ENCODE measurements at places on chromosomes 6 and 20.
A peak's percentile ranks its signal among the peaks of the same experiment; 100 is the strongest.

- no peaks in the 10 kb centered on the region for H3K27me3 ChIP-seq
- peaks cover 25% of the 10 kb centered on the region for H3K4me1 ChIP-seq
- peak overlapping the region; percentile 94 for H3K4me3 ChIP-seq
- H3K27ac ChIP-seq: peak overlapping the region; percentile 97
- DNase-seq: peak; percentile 99
Observed at GRCh38 chr6:142946181-142946923, 1.4 kb upstream of the HIVEP2 start.

- peaks cover 17% of the 10 kb centered on the region for H3K4me1 ChIP-seq
- no peaks in the 10 kb centered on the region for H3K36me3 ChIP-seq
- H3K27ac ChIP-seq: no peak overlapping the region
- H3K27me3 ChIP-seq: no peaks in the 10 kb centered on the region
Observed at GRCh38 chr6:143598466-143599080, 79.2 kb upstream of the PHACTR2 start.

GRCh38 chr6:158661156-158661685 lies 11.4 kb downstream of the SYTL3 start:
- no peaks in the 10 kb centered on the region for H3K27me3 ChIP-seq
- no peak overlapping the region for H3K27ac ChIP-seq
- no peaks in the 10 kb centered on the region for H3K36me3 ChIP-seq
- DNase-seq: no peak
- H3K4me3 ChIP-seq: no peak overlapping the region

GRCh38 chr6:122799916-122800686 lies 11.0 kb downstream of the SMPDL3A start:
- H3K36me3 ChIP-seq: no peaks in the 10 kb centered on the region
- peak; percentile 56 for DNase-seq
- no peak overlapping the region for H3K27ac ChIP-seq
- no peak overlapping the region for H3K4me3 ChIP-seq
- H3K27me3 ChIP-seq: no peaks in the 10 kb centered on the region
- peaks cover 28% of the 10 kb centered on the region for H3K4me1 ChIP-seq

- no peaks in the 10 kb centered on the region for H3K27me3 ChIP-seq
- no peak overlapping the region for H3K27ac ChIP-seq
- H3K4me1 ChIP-seq: peaks cover 3% of the 10 kb centered on the region
- DNase-seq: peak; percentile 70
Observed at GRCh38 chr6:18501663-18502013, 114.5 kb downstream of the RNF144B start.

DNA sequence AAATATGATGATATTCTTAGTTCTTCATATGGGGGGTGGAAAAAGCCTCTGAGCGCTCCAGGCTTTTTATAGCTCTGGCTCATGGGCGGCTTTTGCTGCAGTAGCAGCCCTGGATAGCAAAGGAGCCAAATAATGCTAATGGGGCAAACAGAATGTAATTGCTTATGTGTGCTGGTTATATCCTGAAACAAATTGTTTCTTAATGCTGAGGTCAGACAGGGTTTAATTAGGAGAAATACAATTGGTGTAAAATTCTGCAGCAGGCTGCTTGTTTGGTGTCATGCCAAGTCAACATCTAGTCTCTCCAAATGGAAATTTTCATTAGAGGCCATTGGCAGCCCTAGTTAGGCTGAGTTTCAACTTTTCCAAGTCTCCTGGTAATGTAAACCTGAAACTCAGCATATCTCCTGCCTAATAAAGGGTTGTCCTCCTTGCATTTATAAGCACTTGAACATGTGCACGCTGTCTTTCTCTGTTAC lies 530.1 kb upstream of the NOX3 start:
- H3K4me3 ChIP-seq: no peak overlapping the region
- H3K4me1 ChIP-seq: no peaks in the 10 kb centered on the region
- H3K27ac ChIP-seq: no peak overlapping the region
- no peak for DNase-seq

DNA sequence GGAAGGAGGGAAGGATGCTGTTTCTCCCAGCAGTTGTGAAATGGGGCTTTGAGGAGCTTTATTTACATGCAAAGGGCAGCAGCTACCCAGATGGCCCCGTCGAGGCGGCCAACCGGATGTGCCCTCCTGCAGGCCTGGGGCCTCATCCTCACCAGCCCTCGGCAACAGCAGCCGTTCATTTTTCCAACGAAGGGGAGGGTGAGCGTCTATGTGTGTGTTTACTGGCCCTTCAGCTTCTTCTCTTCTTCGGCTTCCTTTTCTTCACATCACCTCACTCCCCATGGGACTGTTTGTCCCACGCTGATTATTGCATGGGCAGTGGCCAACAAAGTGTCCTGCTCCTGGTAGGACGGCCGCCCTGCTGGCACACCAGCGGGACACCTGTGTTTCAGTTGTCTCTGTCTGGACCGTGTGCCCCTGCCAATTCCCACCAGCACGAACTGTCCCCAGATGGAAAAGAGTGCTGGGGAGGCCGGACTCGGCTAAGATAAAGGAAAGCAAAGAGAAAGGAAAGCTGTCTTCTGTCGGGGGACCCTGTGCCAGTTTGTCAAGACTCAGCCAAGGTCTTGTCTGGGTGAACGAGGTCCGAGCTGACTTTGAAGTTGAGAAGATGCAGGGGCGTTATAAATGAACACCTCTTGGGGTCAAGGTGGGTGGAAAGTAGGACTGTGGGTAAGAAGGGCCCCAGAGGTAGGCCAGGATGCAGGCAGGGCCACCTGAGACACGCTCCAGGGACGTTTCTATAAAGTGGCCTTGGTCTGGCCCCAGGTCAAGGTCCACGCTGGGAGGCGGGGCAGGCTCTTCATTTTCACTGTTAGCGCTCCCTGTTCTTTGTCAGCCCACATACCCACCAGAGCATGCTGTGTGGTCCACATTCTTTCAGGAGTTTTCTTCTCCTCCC lies 57.0 kb downstream of the FAM50B start:
- no peak for DNase-seq
- H3K27ac ChIP-seq: no peak overlapping the region
- H3K4me1 ChIP-seq: peaks cover 14% of the 10 kb centered on the region
- no peaks in the 10 kb centered on the region for H3K36me3 ChIP-seq
- H3K4me3 ChIP-seq: no peak overlapping the region

Data from GM23248 (cell line).